ENCODE measurements at places on chromosomes 7 and 10. TPM values are rescaled to one million over a fixed set of nuclear protein-coding genes. Genes with fewer than 3 reads are reported as not detected.

IFIT2 gene
- 5.9 TPM for total RNA-seq

SFMBT2 gene
- total RNA-seq = 1.6 TPM

SORCS1 gene
- total RNA-seq = not detected

STEAP4 gene
- total RNA-seq = not detected

DNAJC30 gene
- total RNA-seq = 5.6 TPM

LIPF gene
- total RNA-seq = not detected

GPR15LG gene
- total RNA-seq = not detected

ASNS gene
- total RNA-seq = 11.5 TPM

NFKB2 gene
- 42.8 TPM for total RNA-seq

NPC1L1 gene
- not detected for total RNA-seq

LEP gene
- total RNA-seq = not detected

UTF1 gene
- not detected for total RNA-seq

FOXI2 gene
- total RNA-seq = not detected

PRF1 gene
- total RNA-seq = not detected

MACROH2A2 gene
- total RNA-seq = 1.1 TPM

FAM25G gene
- total RNA-seq = not detected

SP8 gene
- total RNA-seq = not detected

TRIM73 gene
- 0.05 TPM for total RNA-seq

Measured in mammary microvascular endothelial cell (primary cell).